ENCODE measurements at places on chromosomes 4 and X.

GRCh38 chr4:71604785-71605184 lies 179.1 kb downstream of the GC start:
- DNase-seq: no peak

DNA sequence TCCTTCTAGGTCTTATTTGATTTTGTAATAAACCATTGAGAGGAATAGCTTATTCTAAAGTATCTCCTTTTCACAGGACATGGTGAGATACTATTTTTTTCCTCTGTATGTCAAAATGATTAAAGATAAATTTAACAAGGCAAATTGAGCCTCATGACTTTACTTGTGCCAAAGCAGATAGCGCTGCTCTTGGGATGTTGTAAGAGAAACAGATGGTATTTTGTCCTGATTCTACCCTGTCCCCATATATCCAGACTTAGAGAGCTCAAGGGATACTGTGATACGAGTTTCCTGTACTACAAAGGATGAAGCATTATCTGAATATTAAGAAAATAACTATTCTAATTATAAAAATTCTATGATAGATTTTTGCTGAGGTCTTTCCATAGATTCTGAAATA lies 34.0 kb downstream of the EMCN start:
- DNase-seq: no peak

DNA sequence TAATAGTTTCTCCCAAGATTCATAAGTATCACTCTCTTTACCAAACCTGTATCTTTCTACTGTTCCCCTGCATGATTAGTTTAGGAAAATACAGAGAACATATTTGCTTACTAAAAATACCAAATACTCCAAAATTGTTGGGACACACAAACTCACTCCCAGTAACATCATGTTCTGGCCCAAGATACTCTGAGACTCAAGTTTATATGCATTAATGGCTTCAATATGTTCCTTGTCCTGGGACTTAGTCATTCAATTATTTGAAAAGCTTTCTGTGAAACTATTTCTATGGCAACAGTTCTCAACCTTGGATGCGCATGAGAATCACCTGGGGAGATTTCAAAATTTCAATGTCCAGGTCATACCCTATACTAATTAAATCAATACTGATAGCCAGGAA lies 138.9 kb upstream of the PTCHD1 start:
- no peak for DNase-seq

DNA sequence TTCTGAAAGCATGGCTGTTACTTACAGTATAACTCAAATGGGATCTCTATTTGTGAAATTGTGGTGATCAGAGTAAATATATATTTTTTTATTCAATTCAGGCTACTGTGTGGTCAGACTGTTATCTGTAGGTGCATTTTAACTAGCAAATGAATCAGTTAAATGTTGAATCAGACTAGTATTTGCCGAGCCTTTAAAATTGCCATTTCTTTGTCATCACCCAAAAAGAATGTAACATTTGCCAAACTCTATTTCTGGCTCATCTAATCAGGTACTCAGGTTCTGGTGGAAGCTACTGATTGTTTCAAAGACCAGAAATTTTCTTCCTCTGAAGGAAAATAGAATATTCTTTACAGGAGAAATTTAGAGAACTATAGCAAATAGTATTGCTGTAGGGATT lies 1.8 kb upstream of the NAA15 start:
- no peak for DNase-seq

GRCh38 chr4:73743795-73744194 lies 3.4 kb downstream of the CXCL8 start:
- no peak for DNase-seq

DNA sequence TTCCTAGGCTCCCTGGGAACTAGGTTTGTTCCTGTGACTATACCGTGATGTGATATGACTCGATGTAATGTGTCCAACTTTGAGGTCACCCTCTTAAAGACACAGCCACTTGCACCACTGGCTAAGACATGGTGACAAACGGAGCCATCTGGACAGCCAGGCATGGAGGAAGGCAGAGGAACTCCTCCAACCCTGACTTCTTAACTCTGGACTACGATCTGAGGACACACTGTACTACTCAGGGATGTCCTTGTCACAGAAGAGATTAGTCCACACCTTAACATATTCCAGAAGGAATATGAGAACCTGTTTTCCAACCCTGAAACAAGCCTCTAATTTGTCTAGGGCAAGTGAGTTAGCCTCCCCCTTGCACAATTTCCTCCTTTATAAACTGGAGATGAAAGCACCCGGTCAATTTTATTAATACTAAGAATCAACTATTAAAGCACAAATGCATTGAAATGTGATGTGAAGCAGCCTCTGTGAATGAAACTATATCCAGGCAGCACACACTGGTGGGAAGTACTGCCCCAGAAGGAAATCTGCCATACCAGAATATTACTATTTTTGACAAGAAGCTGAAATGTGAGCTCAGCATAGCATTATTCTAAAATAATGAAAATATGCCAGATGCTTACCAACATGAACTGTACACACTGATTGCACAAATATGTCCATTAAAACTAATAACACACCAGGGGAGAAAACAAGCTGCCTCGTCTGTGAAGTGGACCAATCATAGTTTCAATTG lies 47.3 kb downstream of the TSPAN5 start:
- no peak for DNase-seq

DNA sequence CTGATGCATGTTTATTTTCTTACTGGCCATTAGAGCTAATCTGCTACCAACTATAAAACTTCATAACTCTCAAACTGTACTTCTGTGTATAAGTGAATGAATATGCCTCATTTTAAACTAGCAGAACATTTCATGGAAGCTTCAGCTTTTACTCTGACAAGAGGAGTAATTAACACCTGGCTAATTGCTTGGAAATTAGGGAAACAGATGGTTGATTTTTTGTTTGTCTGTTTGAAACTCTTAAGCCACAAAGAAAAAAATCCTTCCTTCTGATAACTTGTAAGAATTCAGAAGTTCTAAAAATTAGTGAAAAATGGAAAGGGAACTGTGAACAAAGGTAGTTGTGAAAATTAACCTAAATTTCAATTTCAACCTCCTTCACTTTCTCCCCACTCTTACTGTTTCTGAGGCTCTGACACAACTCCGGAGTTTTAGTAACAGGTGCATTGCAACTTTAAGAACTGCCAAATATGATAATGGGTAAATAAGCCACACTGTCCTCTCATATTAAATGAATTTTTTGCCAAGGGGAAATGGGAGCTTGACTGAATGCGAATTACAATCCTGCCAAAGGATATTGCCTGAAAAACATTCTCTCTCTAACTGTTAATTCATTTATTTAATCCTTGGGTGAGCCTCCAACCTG lies 1.0 kb downstream of the EGF start:
- DNase-seq: no peak

DNA sequence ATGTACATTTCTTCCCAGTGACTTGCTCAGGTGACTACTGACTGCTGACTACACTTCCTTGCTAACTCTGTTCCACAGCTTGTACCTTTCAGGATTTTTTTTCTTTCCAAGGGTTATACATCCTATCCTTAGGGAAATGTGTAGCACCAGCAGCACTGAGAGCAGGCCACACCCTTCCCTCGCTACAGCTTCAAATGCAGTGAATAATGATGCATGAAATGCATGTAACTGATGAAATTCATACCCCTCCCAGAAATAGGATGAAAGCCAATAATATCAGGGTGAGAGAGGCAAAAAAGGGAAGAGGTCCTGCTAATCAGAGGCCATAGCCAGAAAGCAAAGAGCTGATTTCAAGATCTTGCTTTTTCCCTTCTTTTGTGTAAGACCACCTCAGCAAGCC lies 6.2 kb upstream of the FGF16 start:
- no peak for DNase-seq

DNA sequence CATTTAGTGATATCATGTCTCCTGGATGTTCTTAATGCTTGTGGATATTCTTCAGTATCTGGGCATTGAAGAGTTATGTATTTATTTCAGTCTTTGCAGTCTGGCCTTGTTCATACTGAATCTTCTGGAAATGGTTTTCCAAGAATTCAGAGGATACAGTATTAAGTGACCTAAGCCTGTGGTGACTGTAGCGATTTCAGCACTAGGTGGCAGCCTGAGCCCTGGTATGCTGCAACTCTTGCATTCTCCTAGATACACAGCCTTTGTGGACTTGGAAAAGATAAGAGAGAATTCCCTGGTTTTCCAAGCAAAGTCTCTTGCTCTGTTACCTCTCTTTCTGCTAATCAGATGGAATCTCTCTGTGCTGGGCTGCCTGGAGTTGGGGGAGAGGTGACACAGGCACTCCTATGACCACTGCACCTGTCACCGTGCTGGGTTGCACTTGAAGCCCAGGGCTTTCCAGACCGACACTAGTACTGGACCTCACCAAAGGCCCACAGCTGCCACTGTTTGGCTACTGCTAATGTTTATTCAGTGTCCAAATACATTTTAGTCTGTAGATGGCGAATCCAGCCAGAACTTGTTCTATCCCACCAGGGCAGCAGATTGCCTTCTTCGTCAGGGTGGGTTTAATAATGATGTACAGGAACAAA lies 19.3 kb upstream of the SPIN2A start:
- no peak for DNase-seq

DNA sequence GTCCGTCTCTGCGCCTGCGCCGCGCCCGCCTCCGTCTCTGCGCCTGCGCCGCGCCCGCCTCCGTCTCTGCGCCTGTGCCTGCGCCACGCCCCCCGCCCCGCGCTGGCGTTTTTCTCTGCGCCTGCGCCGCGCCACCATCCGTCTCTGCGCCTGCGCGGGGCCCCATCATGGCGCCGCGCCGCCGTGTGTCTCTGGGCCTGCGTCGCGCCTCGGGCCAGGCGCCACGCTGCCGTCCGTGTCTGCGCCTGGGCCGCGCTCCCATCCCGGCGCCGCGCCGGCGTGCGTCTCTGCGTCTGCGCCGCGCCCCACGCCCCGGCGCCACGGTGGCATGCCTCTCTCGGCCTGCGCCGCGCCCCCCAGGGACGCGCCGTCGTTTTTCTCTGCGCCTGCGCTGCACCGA lies 51.8 kb upstream of the DUX4 start:
- no peak for DNase-seq

- no peak for DNase-seq
Observed at GRCh38 chrX:155246748-155247147, 17.5 kb downstream of the RAB39B start.

- DNase-seq: no peak
Observed at GRCh38 chr4:55143858-55144257, 18.5 kb upstream of the KDR start.

- DNase-seq: no peak
Observed at GRCh38 chr4:119099227-119099810, 36.3 kb upstream of the MYOZ2 start.

- no peak for DNase-seq
Observed at GRCh38 chrX:114591121-114591520, 7.2 kb downstream of the HTR2C start.

- DNase-seq: no peak
Observed at GRCh38 chr4:57156242-57156990, 46.2 kb upstream of the IGFBP7 start.

DNA sequence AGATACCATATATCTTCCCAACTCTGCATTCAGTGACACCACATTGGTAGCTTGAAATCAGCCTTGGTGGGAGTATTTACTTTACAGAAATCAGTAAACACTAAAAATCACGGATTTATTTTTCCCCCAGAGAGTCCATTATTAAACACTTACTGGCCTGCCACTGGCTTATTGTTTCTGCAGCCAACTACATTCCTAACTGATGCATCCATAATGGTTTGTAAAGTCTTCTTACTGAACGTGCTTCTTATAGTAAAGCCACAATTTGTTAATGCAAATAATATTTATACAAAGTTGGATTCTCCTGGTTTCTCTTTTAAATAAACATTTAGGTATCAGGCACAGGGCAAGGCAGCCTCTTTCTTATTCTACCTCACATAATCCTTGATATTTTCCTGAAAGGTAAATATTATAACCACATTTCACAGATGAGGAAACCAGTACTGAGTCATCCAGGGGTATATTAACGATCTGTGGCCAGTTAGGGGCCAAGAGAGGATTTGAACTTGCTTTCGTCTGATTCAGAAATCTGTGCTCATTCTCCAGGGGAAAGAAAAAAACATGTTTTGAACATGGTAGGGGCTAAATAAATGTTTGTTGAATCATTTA lies 136.5 kb downstream of the RAB28 start:
- DNase-seq: no peak

GRCh38 chr4:153729895-153730294 lies 29.9 kb downstream of the RNF175 start:
- DNase-seq: no peak

DNA sequence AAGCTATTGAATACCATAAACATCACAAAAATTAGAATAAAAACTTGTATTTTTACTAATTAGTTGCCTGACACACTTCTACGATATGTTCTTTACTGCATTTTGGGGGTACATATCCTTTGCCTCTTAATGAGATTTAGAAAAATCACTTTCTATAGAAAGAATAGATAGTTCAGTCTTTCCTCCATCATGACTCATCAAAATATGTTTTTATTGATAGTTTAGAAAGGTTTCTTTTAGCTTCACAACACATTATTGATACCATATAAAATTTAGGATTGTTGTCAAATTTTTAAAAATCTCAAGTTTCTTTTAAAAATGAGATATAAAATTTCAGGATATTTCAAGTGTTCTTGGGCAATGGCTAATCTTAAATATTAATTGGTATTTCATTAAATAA lies 74.5 kb upstream of the NOCT start:
- no peak for DNase-seq

DNA sequence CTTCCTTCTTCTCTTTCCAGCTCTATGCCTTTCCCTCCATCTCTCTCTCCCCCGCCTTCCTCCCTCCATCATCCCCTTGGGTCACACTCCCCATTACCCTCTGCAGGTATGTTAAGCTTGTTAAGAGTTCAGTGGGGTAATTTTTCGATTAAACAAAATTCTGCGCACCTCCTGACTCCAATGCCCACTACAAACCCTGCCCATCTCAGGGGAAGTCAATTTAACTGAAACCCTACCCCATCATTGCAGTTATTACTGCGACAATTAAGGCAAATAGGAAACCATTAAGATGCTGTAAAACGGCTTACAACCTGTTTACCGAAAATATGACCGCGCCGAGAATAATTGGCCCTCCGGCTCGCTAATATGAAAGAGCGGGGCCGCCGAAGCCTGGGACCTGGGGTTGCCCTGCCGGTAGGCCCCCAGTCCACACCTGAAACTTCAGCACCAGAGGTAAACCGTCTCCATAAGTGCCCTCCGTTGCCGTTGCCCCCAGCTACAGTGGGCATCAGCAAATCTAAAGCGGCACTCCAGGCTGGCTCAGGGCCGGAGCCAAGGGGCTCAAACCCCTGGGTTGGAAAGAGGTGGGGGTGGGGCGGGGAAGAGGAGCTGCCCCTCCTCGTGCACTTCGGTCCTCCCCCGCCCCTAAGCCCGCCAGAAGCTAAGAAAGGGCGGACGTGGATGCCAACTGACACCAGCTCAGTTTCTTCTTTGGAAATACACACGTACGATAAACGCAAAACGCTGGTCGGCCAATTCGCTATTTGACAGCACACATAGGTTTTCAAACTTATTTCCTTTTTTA lies 4.8 kb downstream of the ARX start:
- DNase-seq: no peak

DNA sequence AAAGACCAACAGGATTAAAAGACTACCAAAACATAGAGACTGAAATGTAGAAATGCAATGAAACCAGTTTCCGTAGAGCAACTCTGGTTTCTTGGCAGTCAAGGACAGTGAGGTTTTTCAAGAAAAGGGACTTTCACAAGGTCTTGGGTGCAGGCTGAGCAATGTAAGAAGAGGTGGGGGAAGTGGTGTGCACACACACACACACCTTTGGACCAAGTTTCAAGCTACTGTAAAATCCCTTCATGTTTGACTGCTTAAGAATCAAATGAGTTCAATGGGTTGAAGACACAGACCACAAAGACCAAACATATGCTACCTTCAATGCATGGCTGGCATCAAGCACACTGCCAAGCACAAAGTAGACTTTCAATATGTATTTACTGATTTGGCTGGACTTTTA lies 17.8 kb upstream of the MCF2 start:
- no peak for DNase-seq
